Common myeloid progenitor, CD34-positive (primary cell): ENCODE measurements at places on chromosomes 11 and 22.

- H3K27me3 ChIP-seq, result peaks cover 48% of the 10 kb centered on the region
- no peaks in the 10 kb centered on the region for H3K36me3 ChIP-seq
- no peak overlapping the region for H3K4me3 ChIP-seq
- DNase-seq, result no peak
- no peaks in the 10 kb centered on the region for H3K4me1 ChIP-seq
These were observed 324.2 kb downstream of the MIAT start for GRCh38 chr22:26981541-26981940.

GRCh38 chr11:127677660-127678425 lies 677.3 kb upstream of the KIRREL3 start:
- no peaks in the 10 kb centered on the region for H3K36me3 ChIP-seq
- H3K4me1 ChIP-seq, result no peaks in the 10 kb centered on the region
- H3K4me3 ChIP-seq, result no peak overlapping the region

GRCh38 chr11:68357568-68357967 lies 45.2 kb downstream of the LRP5 start:
- H3K4me1 ChIP-seq, result no peaks in the 10 kb centered on the region
- peaks cover 4% of the 10 kb centered on the region for H3K36me3 ChIP-seq
- no peak overlapping the region for H3K27ac ChIP-seq
- no peak overlapping the region for H3K4me3 ChIP-seq
- H3K27me3 ChIP-seq, result no peaks in the 10 kb centered on the region

GRCh38 chr22:41722496-41722895 lies 23.2 kb downstream of the MEI1 start:
- no peaks in the 10 kb centered on the region for H3K27me3 ChIP-seq
- H3K4me3 ChIP-seq, result no peak overlapping the region
- no peak for DNase-seq
- no peaks in the 10 kb centered on the region for H3K36me3 ChIP-seq
- no peaks in the 10 kb centered on the region for H3K4me1 ChIP-seq

DNA sequence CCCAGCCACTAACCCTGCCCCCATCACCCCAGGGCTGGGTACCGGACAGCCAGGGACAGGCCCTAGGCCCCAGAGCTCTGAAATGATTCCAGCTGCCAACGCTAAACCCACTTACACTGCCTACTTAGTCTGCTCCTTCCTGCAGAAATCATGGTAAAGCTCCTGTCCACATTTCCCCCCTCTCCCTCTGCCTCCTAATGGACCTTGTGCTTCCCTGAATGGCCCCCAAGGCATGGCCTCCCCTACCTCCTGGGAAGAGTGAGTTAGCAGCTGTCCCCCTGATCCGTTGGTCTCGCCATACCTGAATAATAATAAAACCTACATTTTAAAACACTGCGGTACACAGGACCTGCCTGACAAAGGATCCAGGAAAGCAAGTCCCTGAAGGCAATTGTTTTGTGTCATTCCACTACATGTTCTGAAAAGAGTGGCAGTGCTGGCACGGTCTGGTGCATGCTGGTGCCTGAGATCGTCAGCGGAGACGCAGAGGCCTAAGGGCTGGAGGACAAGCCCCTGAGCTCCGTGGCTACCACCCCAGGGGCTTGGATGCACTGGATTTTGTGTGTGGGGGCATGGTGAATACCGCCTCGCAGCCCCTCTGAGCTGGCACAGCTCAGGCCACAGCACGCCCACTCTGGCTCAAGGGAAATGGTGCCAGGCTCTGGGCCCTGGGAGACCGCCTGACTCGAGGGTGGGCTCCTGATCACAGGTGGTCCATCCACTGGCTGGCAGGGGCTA lies 186.3 kb downstream of the CTTN start:
- H3K27ac ChIP-seq, result no peak overlapping the region
- no peaks in the 10 kb centered on the region for H3K36me3 ChIP-seq
- peaks cover 3% of the 10 kb centered on the region for H3K27me3 ChIP-seq
- no peak for DNase-seq
- no peaks in the 10 kb centered on the region for H3K4me1 ChIP-seq

- no peak for DNase-seq
- peaks cover 55% of the 10 kb centered on the region for H3K4me1 ChIP-seq
- H3K36me3 ChIP-seq, result no peaks in the 10 kb centered on the region
- H3K27me3 ChIP-seq, result no peaks in the 10 kb centered on the region
- H3K27ac ChIP-seq, result no peak overlapping the region
These were observed 4.7 kb downstream of the ACY3 start for GRCh38 chr11:67645521-67646461.

DNA sequence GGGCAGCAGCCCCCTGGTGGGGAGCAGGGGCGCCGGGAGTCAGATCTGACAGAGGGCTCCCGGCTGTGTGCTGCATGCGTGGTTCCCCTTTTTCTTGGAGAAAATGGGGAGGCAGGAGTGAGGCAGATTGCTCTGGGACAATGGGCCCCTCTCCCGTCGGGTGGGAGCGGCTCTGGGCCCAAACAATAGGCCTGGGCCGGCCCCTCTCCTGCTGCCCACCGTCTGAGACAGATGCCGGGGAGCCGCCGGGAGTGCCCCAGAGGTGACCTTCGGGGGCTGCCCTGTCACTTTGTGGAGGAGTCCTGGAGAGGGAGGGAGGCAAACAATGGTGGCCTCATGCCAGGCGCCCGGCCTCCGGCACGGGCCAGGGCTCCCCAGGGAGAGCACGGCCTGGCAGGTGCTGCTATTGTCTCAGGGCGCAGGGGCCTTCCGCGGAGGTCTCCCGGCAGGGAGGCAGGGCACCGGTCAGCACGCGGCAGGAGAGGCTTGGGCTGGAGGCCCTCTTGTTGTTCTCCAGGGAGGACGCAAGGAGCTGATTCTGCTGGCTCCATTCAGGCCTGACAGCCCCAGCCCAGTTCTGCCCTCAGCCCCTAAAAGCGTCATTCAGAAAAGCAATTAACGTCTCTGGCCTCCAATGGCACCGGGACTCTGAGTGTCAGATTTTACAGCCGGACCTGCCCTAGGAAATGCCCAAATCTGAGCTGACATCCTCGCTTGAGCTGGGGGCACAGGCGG lies 44.8 kb downstream of the SMIM38 start:
- DNase-seq, result no peak
- peaks cover 2% of the 10 kb centered on the region for H3K27me3 ChIP-seq
- H3K36me3 ChIP-seq, result no peaks in the 10 kb centered on the region
- H3K4me1 ChIP-seq, result no peaks in the 10 kb centered on the region
- no peak overlapping the region for H3K4me3 ChIP-seq
- no peak overlapping the region for H3K27ac ChIP-seq

- H3K36me3 ChIP-seq, result peaks cover 32% of the 10 kb centered on the region
- H3K27ac ChIP-seq, result no peak overlapping the region
- no peak overlapping the region for H3K4me3 ChIP-seq
- DNase-seq, result no peak
- no peaks in the 10 kb centered on the region for H3K27me3 ChIP-seq
- peaks cover 21% of the 10 kb centered on the region for H3K4me1 ChIP-seq
These were observed 67.5 kb downstream of the MED15 start for GRCh38 chr22:20574920-20575353.

DNA sequence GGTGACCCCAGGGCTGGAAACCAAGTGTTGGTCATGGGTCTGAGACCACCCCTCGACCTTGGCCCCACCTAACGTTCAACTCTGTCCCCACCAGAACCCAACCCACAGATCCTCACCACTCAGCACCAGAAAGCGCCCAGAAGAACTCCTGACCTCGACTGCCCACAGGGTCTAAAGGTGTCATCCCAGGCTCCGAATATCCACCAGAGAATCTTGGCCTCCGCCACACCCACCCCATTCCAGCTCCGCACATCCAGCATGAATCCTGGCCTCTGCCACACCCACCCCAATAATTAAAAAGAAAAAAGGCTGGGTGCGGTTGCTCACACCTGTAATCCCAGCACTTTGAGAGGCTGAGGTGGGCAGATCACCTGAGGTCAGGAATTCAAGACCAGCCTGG lies 1.3 kb downstream of the CERK start:
- peak overlapping the region; percentile 91 for H3K4me3 ChIP-seq
- DNase-seq, result no peak
- no peaks in the 10 kb centered on the region for H3K27me3 ChIP-seq
- peaks cover 40% of the 10 kb centered on the region for H3K4me1 ChIP-seq
- peak overlapping the region; percentile 46 for H3K27ac ChIP-seq

DNA sequence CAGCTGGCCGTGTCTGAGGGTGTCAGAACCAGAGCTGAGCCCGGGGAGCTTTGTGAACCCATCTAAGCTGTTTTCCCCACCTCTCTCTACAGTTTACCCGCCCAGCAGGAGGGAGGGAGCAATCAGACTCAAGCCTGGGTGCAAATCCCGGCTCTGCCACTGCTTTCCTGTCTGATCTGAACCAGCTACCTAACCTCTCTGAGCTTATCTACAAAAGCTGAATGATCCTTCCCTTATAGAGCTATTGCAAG lies 252 bp downstream of the APOL2 start:
- H3K36me3 ChIP-seq, result peaks cover 25% of the 10 kb centered on the region
- DNase-seq, result no peak
- H3K27me3 ChIP-seq, result no peaks in the 10 kb centered on the region
- H3K4me1 ChIP-seq, result peaks cover 32% of the 10 kb centered on the region
- H3K27ac ChIP-seq, result peak overlapping the region; percentile 67

- H3K27me3 ChIP-seq, result no peaks in the 10 kb centered on the region
- H3K27ac ChIP-seq, result no peak overlapping the region
- DNase-seq, result no peak
- no peaks in the 10 kb centered on the region for H3K4me1 ChIP-seq
- no peak overlapping the region for H3K4me3 ChIP-seq
These were observed 16.5 kb downstream of the NAV2 start for GRCh38 chr11:19729141-19729540.

GRCh38 chr11:127118811-127119210 lies 118.2 kb upstream of the KIRREL3 start:
- no peak overlapping the region for H3K4me3 ChIP-seq
- DNase-seq, result no peak
- H3K27me3 ChIP-seq, result no peaks in the 10 kb centered on the region
- H3K27ac ChIP-seq, result no peak overlapping the region
- no peaks in the 10 kb centered on the region for H3K36me3 ChIP-seq

DNA sequence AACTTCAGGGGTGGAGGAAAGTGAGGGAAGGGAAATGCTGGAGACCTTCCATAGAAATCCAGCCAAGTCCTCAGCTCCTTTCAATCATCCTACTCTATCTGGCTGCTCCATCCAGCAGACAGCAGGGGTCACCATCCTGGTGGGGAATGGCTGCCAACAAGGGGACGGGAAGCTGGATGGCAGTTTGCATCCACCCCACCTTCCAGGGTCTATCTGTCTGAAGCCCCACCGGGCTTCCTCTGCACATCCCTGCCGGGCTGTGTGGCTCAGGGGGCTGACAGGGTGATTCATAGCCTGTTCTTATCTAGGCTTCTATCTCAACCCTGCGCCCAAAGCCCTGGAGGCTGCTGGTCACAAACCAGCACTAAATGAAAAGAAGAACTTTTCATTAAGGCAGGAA lies 1.1 kb downstream of the SYTL2 start:
- H3K36me3 ChIP-seq, result no peaks in the 10 kb centered on the region
- H3K4me1 ChIP-seq, result peaks cover 21% of the 10 kb centered on the region
- peaks cover 4% of the 10 kb centered on the region for H3K27me3 ChIP-seq
- peak; percentile 73 for DNase-seq

DNA sequence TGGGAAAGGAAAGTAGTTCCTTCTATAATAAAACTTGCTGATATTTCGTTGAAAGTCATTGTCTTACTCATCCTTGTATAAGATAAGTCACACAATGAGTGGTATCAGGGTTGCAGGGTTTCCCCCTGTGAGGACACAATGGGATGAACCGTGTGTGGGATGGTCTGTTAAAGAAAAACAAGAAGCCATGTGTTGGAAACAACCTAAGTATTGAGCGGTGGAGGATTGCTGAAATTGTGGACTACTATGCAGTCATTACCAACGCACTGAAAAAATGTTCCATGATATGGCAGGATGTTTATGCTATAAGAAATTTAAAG lies 28.6 kb downstream of the PTPRJ start:
- H3K4me3 ChIP-seq, result no peak overlapping the region
- no peaks in the 10 kb centered on the region for H3K27me3 ChIP-seq
- no peaks in the 10 kb centered on the region for H3K36me3 ChIP-seq
- DNase-seq, result no peak
- H3K4me1 ChIP-seq, result peaks cover 3% of the 10 kb centered on the region
- no peak overlapping the region for H3K27ac ChIP-seq

DNA sequence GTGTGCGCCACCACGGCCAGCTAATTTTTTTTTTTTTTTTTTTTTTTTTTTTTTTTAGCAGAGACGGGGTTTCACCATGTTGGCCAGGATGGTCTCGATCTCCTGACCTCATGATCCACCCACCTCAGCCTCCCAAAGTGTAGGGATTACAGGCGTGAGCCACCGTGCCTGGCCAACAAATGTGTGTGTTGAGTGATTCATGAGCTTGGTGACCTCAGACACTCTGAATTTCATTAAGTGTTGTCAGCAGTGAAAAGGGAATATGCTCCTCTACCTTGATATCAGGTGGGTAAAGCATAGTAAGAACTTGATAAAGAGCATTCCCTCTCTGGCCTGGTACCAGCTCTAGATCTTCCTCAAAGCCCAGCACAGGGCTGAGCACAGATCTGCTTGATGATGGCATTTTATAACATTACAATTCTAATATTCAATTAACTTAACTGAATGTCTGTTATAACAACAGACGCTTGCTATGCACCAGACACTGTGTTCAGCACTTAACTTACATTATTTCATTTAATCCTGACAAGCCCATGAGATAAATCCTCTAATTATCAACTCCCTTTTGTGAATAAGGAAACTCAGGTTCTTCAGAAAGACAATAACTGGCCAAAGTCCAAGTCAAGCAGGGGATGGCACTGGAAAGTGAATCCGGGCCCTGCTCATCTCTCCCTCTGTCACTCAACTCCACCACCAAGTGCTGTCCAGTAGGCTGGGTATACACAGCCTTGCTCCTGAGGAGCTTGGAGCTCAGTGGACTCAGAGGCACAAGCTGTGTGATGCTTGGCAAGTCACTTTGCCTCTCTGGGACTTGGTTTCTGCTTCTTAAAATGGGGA lies 13.0 kb downstream of the TBC1D10A start:
- H3K4me1 ChIP-seq, result peaks cover 29% of the 10 kb centered on the region
- H3K4me3 ChIP-seq, result no peak overlapping the region
- no peaks in the 10 kb centered on the region for H3K27me3 ChIP-seq
- peaks cover 1% of the 10 kb centered on the region for H3K36me3 ChIP-seq
- no peak for DNase-seq

DNA sequence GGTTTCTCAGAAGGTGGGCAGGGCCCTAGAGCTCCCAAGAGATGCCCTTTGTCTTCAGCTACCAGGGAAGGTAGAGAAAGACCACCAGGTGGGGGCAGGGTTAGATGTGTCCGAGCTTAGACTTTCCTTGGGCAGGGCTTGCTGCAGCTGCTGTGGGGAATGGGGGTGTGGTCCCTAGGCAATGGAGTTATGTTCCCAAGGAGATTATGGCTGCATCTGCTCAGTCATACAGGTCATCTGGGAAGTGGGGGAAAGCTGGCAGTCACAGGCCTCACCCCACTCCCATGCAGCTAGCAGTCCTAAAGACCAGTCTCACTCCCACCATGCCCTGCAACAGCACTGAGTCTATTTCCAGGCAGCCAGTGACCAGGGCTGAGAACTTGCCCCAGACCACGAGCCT lies 29.5 kb downstream of the MMP27 start:
- DNase-seq, result no peak
- H3K36me3 ChIP-seq, result no peaks in the 10 kb centered on the region
- H3K27me3 ChIP-seq, result no peaks in the 10 kb centered on the region
- no peak overlapping the region for H3K27ac ChIP-seq

GRCh38 chr11:35218956-35219355 lies 80.0 kb downstream of the CD44 start:
- no peak for DNase-seq
- H3K27ac ChIP-seq, result no peak overlapping the region
- H3K4me3 ChIP-seq, result no peak overlapping the region
- peaks cover 95% of the 10 kb centered on the region for H3K36me3 ChIP-seq
- no peaks in the 10 kb centered on the region for H3K27me3 ChIP-seq
- H3K4me1 ChIP-seq, result no peaks in the 10 kb centered on the region

- H3K4me3 ChIP-seq, result no peak overlapping the region
- no peak for DNase-seq
- peaks cover 17% of the 10 kb centered on the region for H3K36me3 ChIP-seq
- H3K27ac ChIP-seq, result no peak overlapping the region
- H3K27me3 ChIP-seq, result no peaks in the 10 kb centered on the region
These were observed 44.9 kb downstream of the AAMDC start for GRCh38 chr11:77865805-77866204.
